Stimulated activated CD8-positive, alpha-beta memory T cell treated with anti-CD3 and anti-CD28 coated beads, Interleukin-12 subunit alpha, Interleukin-12 subunit beta, amount 100 ng/mL, for 4 hours (primary cell): ENCODE measurements at places on chromosomes 6 and 20.

DNA sequence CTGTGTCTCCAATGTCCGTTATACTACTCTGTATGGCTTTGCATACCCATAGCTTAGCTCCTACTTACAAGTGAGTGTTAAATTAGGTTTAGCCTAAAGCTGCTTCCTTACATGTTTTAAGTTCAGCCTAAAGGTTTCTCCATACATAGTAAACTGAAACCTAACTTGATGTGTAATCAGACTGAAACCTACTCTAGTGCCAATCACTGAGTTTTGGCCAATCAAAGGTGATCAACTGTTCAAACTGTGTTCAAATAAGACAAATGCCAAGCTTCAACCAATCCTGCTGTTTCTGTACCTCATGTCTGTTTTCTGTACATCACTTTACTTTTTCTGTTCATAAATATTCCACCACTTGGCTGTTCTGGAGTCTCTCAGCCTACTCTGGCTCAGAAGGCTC lies 20.0 kb downstream of the HLA-DOA start:
- no peak for DNase-seq

- no peak for DNase-seq
Measured at GRCh38 chr6:137811916-137812553, 55.0 kb upstream of the TNFAIP3 start.

GRCh38 chr6:158906926-158907325 lies 87.8 kb upstream of the EZR start:
- no peak for DNase-seq

GRCh38 chr6:30463651-30464618 lies 25.4 kb upstream of the HLA-E start:
- peak; percentile 46 for DNase-seq

GRCh38 chr20:23212011-23212410 lies 125.9 kb upstream of the CD93 start:
- no peak for DNase-seq

DNA sequence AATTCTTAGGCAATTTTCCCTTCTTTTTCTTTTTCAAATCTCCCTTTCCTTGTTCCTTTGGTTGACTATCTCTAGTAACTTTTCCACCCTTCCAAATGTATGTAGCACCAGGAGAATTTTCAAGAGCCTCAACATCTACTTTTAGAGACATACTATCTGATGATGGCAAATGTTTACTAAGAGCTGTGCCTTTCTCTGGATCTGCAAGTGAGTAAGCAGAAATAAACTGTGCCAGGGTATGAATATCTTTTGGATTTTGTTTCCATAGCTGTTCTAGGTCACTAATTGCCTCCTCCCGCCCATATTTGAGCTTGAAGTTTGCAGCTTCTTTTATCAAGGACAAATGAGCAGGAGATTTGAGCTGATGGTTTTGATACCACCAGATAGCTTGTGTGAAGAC lies 69.5 kb downstream of the GTF2H5 start:
- no peak for DNase-seq

GRCh38 chr6:144722925-144723324 lies 437.8 kb downstream of the UTRN start:
- no peak for DNase-seq

GRCh38 chr6:20655317-20655716 lies 121.1 kb downstream of the CDKAL1 start:
- no peak for DNase-seq

DNA sequence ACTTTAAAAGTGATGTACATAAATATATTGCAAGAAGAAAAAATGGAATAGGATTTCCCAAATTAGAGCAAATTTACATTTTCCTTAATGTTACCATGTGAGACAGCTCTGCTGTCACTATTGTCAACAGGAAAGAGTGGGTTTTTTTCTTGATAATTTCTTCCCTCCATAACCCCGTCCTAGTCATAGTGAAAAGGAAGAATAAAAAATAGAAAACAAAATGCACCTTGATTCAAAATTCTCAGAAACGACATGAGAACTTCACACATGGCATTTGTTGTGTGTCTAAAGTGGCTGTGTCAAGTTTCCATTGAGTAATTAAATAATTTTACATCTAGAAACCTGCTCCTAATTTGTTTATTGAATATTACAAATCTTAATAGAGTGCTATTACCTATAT lies 945.2 kb upstream of the SLC35B3 start:
- no peak for DNase-seq

DNA sequence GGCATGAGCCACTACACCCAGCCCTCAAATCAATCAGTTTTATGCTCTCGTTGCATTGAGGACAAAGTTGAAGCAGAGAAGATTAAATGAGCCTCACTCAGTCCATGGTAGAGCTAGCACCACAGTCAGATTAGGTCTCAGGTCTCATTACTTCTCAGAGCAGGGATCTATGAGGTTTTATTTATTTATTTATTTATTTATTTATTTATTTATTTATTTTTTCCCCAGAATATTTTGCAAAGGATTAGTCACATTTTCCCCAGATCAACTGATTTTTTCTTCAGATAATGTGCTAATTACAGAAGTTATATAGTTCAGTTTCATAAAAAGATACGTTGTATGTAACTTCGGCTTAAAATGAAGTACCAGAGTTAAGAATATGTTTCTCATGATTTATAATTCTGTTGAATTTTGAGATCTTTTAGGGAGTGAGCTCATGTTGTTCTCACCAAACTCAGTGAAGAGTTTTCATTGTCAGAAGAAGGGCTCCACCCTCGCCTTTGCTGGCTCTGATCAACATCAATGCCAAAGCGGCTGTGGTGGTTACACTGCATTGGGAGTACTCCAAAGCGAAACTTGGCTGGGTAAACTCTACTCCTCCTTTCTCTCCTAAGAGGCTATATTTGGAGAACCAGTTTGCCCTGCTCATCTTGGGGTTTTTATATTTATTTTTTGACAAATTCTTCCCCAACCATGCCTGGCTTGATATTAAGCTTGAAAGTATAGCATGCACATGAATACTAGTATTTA lies 12.9 kb upstream of the ID4 start:
- DNase-seq, result no peak

DNA sequence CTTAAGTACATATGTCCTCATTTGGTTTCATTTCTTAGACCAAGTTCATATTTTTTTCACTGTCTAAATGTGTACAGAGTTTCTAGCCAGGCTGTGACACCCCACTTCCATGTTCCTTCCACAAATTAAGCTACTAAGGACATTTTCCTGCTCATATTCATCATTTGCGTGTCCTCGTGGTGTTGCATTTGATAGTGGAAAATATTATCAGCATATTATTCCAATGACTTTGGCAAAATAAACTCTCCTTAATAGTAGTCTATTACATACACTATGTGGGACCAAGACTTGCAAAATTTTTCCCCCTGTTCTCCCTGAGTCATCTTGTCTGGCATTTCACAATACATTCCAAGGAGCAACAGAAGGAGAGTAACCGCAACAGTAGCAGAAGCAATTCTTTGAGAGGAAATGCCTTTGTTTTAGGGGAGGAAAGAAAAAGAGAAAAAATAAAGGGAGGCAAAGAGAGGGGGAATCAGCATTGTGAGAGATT lies 599.2 kb downstream of the COL12A1 start:
- no peak for DNase-seq

DNA sequence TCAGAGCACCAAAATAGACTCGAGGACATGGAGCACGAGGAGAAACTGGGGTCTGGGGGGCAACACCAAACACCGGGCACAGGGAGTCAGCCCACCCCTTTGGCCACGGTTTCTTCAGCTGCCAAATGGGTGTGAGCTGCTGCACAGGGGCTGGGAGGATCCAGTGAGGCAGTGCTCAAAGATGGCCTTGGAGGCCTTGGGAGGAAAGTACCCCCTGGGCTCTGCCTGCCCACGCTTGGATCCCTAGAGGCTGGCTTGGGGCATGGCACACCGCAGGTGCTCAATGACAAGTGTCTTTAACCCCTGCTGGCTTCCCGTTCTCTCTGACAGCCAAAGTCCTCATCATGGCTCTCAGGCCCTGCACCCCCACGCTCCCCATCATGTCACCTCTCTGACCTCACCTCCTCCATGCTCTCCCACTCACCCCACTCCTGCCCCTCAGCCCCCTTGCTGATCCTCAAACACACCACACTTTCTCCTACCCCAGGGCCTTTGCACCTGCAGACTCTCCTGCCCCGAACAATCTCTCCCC lies 190.3 kb downstream of the ANKRD60 start:
- DNase-seq, result no peak

GRCh38 chr6:34239893-34240292 lies 3.2 kb downstream of the HMGA1 start:
- no peak for DNase-seq

DNA sequence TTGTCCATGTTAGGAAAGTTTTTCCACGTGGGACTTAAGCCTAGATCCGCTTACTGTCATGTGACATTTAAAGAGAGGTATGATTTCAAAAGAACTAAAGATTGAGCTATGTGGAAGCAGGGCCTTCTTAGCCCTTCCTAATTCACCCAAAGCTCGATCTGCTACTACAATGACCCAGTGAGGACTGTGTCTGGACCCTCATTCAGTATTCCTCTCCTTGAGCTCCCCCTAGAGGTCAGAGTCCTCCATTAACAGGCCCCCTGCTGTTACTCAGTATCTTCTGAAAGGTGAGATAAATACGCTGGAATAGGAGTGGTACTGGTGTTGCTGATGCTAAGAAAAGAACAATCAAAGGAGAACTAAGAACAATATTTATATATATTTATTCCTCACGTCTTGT lies 414.0 kb downstream of the GJA1 start:
- DNase-seq, result no peak

DNA sequence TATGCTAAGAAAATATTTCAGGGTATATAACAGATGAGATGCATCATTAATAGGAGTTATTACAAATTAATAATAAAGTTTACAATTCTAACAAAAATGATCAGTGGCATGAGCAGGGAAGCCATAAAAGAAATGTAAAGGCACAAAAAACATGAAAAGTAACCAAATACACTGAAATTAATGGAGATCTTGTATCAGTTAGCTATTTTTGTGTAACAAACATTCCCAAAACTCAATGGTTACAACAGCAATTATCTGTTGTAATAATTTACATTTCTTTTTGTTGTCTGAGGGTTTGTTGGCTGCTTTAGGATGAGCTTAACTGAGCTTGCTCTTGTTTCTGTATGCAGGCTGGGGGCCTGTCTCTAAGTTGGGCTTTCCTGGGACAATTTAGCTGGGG lies 104.3 kb upstream of the AHI1 start:
- DNase-seq, result no peak

DNA sequence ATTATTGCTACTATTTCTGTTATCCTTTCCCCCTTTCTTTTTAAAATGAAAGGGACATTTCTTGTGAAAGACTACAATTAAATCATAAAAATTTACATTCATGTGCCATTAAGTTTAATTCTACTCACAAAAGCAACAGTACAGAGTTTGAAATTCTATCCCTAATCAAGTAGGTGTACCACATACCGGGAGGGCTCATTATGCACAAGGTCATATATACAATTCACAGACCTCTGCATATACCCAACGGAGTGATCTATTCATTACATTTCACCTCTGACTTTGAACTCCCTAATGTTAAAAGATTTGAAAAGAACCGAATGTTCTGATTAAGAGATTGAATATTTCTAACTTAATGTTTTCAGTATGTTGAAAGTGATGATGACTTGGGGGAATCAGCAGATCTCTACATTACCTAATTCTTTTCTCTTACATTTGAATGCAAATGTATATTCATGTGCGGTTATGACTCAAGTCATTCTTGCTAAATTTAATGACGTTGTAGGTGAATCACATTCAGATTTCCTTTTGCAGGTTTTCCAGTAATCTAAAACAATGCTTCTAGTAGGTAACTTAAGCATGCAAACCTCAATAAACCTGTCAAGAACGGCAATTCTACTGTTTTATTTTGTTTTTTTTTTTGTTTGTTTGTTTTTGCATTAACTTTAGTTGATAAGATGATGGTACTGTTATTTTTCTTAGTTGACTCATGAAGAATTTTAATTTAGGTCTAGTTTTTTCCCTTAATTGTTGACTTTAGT lies 7.3 kb downstream of the EYA4 start:
- no peak for DNase-seq

DNA sequence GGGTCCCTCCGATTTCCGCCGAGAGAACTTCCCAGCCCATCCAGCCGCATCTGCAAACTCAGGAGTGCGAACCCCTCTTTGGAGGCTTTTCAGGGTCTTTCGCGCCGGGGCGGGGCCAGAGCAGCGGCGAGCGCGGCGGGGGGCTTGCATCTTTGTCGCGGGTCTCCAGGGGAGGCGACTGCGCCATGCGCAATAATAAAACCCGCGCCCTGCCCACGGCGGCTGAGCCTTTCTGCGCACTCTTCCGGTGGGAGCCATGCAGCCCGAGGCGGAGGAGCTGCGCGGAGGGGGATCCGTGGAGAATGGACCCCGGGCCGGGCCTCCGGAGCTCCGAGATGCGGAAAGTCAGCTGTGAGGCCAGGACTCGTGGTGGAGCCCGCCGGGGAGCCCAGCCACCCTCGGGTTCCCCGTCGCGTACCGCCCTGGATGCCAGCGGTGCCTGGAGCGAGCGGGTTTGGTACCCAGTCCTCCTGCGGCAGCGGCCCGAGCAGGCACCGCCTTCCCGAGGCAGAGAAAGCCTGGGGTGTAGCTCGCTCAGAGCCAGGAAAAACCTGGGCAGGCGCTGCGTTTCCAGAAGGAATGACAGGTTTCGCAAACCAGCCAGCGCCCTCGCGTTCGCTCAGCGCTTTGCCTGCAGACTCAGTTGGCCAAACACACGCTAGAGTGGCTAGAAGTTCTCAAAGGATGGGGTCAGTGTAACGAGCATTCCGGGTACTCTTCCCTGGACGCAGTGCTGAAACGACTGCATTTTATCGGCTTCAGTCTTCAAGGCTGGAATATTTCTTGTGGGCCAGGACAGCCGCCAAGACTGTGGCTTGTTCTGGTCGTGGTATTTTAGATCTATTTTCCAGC lies 1.2 kb downstream of the AKAP12 start:
- no peak for DNase-seq

GRCh38 chr6:167130712-167131684 lies 8.1 kb downstream of the CCR6 start:
- DNase-seq, result no peak

DNA sequence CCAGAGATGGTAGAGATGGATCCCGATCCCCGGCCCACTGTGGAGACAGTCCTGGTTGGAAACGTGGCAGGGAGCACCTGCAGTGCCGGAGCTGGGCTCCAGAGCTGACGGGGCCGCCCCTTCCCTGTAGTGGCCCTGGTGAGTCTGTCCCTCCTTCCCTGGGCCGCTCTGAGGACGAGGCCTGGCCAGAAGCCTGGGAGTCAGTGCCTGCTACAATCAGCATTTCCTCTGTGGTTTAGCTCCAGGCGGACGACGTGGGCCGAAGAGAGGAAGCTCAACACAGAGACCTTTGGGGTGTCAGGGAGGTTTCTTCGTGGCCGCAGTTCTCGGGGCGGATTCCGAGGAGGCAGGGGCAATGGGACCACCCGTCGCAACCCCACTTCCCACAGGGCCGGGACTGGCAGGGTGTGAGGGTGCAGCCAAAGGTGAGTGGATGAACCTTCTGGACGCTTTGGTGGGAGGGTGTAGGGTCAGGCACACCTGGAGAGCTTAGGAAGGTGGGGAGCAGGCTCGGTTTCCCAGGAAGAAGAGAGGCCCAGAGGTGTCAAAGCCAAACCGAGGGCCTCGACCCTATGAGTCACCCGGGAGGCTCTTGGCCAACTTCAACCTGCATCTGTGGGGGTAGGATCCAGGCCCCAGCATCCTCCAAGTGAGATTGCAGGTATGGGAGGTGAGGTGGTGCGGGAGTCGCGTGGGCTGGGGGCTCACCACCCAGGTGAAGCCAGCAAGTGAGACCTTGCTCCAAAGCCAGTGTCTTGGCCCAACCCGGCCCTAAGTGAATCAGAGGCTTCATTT lies 9.9 kb downstream of the PSMA7 start:
- no peak for DNase-seq

- no peak for DNase-seq
Measured at GRCh38 chr20:23753589-23753988, 2.9 kb upstream of the CST1 start.
